HAP-1 (cell line): ENCODE measurements at places on chromosomes 11 and 22.

GRCh38 chr11:111906680-111907079 lies 4.9 kb downstream of the CRYAB start:
- DNase-seq: no peak

- DNase-seq: no peak
Measured at GRCh38 chr11:3083321-3083720, 26.1 kb upstream of the CARS1 start.

DNA sequence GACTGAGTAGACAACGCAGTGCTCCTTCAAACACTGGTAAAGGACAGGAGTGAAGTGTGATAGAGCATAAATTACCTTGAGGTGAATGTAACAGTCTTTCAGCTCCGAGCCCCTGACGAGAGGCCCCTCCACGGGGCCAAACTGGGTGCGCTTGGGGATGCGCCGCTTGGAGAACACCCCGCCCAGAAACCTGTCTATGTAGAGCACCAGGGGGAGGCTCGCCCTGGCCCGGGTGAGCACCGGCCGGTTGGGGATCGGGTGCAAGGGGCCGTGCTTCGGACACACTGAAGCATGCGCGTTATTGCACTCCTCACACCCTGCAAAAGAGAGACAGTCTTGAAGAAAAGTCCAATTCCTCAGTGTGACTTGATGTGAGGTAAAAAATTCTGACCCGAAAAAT lies 49.3 kb upstream of the NFRKB start:
- no peak for DNase-seq

DNA sequence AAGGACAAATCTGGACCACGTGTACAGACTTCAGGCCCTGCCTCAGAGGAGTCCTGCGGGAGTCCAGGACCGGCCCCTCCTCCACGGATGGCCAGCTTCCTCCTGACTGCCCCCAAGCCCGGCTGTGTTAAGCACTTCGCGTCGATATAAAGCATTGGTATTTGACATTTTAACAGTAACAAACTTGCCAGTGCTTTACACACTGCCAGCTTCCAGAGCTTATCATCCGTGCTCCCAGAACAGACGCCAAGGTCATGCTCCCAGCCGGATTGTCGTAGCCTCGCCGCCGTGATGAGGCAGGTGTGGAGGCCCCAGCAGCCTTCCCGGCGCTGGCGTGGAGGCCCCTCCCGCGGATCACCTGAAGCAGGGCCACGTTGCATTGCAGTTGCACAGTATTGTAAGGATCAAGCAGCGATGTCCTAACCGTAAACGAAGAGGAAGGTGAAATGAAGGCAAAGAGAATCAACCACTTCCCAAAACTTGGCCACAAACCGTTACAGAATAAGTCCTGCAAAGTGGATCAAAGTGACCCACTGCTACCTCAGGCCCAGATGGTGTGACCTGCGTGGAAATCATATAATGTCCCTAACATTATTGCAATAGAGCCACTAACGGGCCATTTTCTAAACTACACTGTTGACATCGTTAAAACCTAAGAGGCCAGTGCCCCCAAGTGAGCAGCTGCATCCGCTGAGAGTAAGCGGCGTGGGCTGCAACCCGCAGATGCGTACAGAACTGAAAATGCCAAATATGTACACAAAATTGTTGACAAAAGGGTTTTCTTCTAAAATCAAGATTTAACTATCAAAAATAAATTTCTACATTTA lies 51.6 kb downstream of the CERK start:
- DNase-seq: no peak

- DNase-seq: no peak
Measured at GRCh38 chr11:120611581-120611980, 100.0 kb downstream of the GRIK4 start.

DNA sequence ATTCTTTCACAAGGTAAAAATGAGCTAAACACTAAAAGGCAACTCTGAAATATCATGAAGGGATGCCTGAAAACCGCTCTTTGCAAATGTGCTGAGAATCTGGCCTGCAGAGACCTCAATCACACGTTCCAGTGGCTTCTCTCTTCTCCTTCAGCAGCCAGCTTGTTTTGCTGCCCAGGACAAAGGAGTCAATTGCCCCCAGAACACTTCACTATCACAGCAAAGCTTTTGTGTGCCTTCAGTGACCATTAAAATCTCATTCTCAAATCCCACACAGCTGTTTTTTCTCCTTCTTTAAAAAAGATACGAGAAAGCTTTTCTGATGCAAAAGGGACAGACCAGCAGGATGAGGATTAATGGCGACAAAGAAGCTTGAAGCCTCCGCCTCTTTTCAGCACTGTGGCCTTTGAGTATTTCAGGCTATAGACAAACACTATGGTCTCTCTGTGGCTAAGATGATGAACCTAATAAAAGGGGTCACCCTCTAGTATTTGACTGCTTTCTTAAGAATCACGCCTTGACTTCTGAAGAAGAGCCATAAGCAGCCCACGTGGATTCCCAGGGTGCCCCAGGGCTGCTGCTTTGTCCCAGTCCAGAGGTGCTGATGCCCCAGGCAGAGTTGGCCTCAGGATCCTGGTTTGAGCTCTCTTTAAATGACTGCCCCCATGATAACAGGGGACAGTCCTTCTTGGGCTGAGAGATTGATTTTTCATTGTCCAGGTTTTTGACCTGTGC lies 33.4 kb upstream of the NRIP3 start:
- peak; percentile 78 for DNase-seq

- DNase-seq: no peak
Measured at GRCh38 chr22:47152236-47152635, 389.8 kb downstream of the TBC1D22A start.

- no peak for DNase-seq
Measured at GRCh38 chr11:132057266-132057665, 686.9 kb downstream of the NTM start.

DNA sequence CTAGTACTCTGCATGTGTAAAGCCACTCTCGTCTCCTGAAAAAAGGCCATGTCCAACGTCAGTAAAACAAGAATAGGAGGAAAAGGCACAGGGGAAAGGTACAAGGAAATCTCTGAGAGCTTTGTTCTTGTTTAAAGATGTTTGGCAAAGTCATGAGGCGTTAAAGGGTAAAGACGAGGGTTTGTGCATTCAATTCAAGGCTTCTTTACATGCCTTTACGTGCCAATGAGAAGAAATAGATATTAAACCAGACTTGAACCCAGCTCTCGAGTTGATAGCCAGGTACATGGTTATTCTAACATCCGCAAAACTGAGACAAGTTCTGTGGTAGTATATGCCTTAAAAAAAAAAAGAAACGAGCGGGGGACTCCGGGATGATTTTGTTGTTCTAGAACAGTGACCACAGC lies 704 bp upstream of the CFL1 start:
- DNase-seq: no peak

GRCh38 chr11:6771926-6772893 lies at the start of gene OR2AG2:
OR2AG2 (minus strand) TSS chr11:6771976; CDS start chr11:6768957, 3,019 bp downstream.
- no peak for DNase-seq

- no peak for DNase-seq
Measured at GRCh38 chr11:10462746-10463300, 7.8 kb downstream of the AMPD3 start.

- no peak for DNase-seq
Measured at GRCh38 chr11:109421981-109422869, at the start of gene C11orf87. C11orf87 (plus strand) TSS chr11:109422190; CDS start chr11:109423634, 1,444 bp downstream.

DNA sequence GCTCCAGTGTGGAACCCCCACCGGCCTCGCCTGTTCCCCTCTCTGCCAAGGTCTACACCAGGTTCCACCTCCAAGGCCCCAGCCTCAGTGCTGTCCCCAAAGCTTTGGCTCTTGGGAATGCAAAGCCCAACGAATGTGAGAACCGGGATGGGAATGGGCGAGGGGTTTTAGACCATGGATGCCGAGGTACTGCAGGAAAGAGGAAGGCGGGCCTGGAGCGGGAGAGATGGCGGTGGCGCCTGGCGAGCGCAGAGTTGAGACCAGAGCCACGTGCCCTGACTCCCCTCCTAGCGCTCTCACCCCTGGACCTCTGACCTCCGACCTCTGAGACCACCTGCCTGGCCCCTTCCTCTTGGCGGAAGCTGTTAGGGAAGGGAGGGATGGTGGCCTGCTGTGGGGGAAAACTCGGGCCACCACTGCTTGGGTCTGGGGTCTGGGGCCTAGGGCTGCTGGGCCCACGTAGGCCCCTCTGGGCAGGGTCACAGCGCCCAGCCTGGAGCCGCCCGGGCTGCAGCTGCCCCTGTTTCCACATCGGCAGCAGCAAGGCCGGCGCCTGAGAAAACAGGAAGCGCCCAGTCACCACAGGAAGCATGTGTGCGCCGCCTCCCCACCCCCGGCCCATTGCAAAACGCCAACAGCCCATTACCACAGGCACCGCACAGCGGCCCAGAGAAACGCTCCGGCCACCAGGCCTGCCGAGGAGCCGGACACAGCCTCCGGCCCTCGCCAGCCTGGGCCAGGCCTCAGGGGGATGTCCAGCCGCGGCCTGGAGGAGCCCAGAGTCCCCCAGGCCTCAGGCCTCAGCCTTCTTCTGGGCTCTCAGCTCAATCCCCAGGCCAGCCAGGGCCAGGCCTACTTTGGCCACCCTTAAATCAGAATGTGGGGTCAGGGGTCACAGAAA lies 13.8 kb upstream of the SLC39A13 start:
- no peak for DNase-seq

DNA sequence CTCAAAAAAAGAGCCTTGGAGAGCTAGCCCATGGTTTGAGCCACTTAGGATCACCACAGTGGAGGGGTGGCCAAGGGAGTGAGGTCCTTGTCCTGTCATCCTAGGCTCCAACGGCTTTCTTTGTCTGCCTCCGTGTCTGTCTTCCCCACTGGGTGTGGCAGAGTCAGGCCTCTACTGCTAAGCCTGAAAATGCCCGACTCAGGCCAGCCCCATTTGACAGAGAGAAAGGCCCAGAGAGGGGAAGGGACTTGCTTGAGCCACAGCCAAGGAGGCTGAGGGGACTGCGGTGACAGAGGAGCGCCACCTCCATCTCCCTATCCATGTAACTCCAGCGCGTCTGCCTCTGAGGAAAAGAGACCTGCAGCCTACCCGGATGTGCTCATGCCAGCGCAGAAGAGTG lies 27.8 kb upstream of the CD82 start:
- DNase-seq: no peak

DNA sequence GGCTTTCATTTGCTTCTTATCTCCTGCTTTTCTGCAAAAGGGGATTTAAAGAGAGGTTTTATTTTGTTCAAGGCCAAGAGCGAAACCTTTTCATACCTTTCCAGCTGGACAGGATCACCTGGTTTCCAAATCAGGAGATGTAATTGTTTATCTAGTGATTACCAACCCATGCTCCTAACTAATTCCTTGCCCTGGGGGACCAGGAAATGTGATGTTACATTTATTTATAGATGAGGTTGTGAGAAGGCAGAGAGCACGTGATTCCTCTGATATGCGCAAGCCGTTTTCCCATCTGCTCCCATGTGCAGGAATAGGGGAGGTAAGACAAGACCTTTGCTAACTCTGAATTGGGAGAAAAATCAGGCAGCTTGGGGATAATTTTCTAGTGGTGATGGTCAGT lies 507.2 kb upstream of the LARGE1 start:
- DNase-seq: no peak

DNA sequence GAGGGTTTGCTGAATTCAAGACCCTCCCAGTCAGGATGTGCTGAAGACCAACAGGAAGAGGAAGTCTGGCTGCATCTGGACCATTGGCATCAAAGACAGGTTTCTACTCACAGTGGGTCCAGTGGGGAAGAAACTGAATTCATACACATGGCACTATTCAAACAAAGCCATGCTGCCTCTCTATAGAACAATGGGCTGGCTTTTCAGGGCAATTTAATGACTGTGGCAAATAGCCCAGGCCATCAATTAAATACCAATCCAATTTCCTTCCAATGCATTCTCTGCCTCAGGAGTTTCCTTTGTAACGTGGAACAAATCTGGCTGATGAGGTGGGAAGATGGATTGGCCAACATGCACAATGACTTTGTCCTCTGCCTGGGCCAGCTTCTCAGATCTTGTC lies 98.6 kb downstream of the SEZ6L start:
- no peak for DNase-seq

DNA sequence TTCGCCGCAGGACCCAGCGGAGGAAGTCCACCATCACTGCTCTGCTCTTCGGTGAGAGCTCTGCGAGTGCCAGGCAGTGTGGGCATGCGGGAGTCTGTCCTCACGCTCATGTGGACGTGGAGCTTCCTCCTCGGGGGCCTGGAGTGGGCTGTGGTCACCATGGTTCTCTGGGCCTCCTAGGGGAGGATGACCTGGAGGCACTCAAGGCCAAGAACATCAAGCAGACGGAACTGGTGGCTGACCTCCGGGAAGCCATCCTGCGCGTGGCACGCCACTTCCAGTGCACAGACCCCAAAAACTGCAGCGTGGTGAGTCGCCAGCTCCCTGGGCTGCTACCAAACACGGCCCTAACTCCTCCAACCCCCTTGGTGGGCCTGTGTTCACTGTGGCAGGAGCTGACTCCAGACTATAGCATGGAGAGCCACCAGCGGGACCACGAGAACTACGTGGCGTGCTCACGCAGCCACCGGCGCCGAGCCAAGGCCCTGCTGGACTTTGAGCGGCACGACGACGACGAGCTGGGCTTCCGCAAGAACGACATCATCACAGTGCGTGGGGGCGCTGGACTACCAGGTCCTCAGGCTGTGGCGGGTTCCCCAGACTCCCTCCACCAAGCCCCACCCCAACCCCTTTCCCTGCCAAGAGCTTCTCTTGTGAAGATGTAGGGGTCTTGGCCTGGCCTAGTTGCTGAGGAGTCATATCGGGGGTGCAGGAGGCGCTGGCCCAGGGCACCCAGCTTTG lies 36.8 kb downstream of the SGSM3 start:
- no peak for DNase-seq

DNA sequence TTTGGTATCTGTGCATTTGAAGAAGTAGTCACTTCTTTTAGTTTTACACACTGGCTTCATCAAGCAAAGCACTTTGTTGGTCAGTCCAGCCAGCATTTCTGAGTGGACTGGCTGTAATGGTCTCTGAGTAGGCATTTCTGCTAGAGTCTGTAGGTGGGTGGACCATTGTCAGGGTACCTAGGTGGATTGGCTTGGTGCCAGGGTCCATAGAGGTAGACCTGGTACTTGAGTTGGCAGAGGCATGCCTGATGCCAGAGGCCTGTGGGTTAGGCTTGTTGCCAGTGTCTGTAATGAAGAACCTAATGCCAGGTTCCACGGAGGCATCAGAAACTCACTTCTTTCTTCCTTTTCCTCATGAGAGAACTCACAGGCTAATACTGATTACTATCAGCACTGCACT lies 157.9 kb upstream of the C11orf87 start:
- no peak for DNase-seq
